ENCODE measurements at places on chromosomes 6 and 20. TPM values are rescaled to one million over a fixed set of nuclear protein-coding genes. Genes with fewer than 3 reads are reported as not detected.

DNA sequence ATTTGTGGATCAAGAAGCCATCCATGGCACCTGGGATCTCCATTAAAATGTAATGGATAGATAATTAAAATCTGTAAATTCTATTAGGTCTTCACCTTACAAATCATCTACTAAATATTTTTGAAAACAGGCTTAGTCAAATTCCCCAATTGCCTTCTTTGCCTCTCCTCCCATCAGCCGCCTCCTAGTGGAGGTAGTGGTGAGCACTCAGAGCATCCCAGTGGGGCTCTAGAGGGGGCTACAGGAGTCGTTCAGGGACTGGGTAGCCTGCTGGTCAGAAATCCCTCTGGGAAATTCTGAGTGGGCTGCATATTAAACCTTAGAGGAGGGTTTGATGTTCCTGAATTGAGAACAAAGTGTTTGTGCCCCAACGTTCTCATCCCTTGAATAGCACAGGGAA lies 20.8 kb upstream of the PAX1 start:
- DNase-seq: no peak

DNA sequence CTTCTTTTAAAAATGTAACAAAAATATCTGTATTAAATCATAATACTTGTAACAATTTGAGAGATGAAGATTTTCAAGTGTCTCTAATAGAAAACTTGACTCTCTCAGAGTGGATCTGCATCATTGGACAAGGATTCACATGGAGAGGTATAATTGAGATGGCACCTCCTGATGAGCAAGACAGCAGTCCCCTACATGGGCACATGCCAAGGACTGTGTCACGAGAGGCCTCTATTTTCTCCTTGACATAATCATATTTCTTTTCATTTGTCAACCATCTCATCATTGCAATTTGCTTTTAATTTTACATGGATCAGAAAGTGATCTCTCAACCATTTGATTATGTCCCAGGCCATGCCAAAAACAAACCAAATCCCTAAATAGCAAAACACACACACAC lies 206.8 kb upstream of the THEMIS start:
- DNase-seq: no peak

DNA sequence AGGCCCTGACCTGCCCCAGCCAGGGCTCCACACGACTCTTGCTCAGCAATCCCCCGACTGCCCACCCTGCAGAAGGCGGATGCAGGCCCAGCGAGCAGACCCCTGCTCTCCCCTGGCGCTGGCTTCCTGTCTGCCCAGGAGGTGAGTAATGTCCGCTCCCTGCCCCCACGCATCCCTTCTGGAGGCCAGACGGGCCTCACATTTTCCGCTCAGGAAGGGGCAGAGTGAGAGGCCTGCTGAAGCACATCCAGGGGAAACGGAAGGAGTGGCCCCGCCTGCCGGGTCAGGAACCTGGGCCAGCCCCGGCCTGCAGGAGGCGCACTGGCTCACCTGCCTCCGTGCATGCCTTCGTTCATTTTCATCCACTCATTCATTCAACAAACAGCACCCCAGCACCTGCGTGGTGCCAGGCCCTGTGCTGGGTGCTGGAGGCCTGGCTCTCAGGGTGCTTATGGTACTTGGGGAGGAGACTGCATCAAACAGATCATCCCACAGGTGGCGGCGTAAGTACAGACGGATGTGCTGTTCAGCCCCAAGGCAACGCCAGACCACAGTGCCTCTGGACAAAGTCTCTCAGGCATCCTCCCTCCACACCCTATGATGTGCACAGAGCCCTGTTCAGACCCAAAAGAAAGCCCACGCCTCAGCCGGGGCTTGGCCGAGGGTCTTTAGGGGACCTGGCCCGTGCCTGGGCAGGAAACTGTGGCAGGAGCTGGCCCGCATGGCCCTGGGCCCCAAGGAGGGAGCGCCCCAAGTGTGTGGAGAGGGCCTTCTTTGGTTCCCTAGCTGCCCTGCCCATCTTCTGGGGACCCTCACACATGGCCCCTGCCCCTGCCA lies 112.1 kb downstream of the ASXL1 start:
- DNase-seq: no peak

- DNase-seq: no peak
Measured at GRCh38 chr20:20206788-20207187, 154.5 kb downstream of the CFAP61 start.

DNA sequence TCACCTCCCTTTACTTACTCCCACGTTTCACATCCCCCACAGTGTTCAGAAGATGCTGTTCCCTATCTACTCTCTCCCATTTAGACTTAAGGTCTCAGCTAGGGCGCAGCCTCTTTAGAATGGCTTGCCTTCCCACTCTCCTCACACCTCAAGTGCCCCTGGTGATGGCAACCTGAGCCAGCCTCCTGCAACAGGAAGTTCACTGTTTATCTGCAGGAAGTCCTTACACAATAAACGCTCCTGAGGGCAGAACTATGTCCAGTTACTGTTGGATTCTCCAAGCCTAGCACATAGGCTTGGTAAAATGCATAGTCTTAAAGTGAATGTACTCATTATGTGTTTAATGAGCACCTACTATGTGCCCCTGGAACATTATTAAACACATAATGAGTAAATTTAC lies 21.9 kb upstream of the RAB22A start:
- DNase-seq: no peak

DNA sequence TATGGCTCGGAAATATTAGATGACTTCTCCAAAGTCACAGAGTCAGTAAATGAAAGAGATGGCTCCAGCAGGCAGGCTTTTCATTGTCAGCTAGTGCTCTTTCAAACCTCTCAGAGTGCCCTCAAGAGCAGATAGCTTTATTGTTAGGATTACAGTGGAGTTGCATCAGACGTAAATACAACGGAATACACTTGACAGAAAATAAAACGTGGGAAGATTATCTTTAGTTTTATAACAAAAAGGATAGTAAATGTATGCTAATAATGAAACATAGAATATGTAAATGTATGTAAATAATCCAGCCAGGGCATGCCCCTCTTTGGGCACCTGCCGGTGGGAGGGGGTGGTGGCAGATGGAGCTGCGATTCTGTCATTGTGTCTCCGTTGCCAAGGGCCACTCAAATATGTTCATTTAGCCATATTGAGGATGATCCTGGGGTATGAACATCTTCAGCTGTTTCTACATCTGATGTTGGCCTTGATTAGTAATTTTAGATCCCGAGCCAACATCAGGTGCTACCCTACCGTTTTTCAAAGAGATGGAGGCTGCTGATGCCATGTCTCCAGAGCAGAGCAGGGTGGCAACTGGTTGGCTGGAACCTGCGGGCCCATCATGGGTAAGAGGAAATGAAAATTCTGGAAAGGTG lies 358.3 kb upstream of the SULF2 start:
- no peak for DNase-seq

- DNase-seq: no peak
Measured at GRCh38 chr6:116513224-116513875, 1.9 kb downstream of the CALHM5 start.

GRCh38 chr6:53302678-53303360 lies 45.9 kb downstream of the ELOVL5 start:
- DNase-seq: no peak

Gene WTAP
- 75.4 TPM for total RNA-seq

DNA sequence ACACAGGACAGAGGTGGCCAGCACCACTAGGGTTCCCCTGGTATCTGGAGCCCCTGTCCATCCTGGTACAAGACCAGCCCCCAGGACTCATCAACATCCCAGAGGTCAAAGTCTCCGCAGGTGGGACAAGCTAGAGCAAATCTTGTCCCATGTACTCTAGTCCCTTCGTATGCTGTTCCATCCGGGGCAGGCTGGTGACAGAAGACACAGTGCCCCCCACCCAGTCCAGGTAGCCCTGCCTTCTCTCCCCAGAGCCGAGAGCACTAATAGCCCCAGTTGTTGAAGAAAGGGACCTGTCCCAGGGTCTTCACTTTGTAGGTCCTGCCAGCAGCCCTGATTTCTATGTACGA lies 21.1 kb downstream of the PCK1 start:
- DNase-seq: no peak

Gene UNC93A
- 14.3 TPM for total RNA-seq

Gene SPEF1
- total RNA-seq: 0.75 TPM

GRCh38 chr6:100726666-100727065 lies 154.5 kb downstream of the ASCC3 start:
- no peak for DNase-seq

GRCh38 chr6:162960679-162961457 lies 233.1 kb downstream of the PACRG start:
- DNase-seq: no peak

Gene FILIP1
- 22.9 TPM for total RNA-seq

GRCh38 chr6:37557645-37558114 lies 58.0 kb upstream of the CCDC167 start:
- DNase-seq: no peak

- DNase-seq: no peak
Measured at GRCh38 chr6:33952016-33952415, 148.2 kb upstream of the MLN start.

Gene TNFRSF6B
- 3.2 TPM for total RNA-seq

- peak; percentile 90 for DNase-seq
Measured at GRCh38 chr6:148746363-148747144, at the start of gene UST. TSS of gene UST (plus strand) at chr6:148747030. CDS start at chr6:148747431, 401 bp downstream.

- no peak for DNase-seq
Measured at GRCh38 chr6:34120953-34121675, 24.8 kb downstream of the GRM4 start.

Gene VSTM2L
- total RNA-seq: 95.0 TPM

Gene REV3L
- total RNA-seq: 19.0 TPM

- peak; percentile 75 for DNase-seq
Measured at GRCh38 chr20:47360297-47361056, 4.0 kb upstream of the ZMYND8 start.

GRCh38 chr6:125363039-125363823 lies 61.5 kb upstream of the HDDC2 start:
- peak; percentile 19 for DNase-seq

Gene LTB
- 4.9 TPM for total RNA-seq

DNA sequence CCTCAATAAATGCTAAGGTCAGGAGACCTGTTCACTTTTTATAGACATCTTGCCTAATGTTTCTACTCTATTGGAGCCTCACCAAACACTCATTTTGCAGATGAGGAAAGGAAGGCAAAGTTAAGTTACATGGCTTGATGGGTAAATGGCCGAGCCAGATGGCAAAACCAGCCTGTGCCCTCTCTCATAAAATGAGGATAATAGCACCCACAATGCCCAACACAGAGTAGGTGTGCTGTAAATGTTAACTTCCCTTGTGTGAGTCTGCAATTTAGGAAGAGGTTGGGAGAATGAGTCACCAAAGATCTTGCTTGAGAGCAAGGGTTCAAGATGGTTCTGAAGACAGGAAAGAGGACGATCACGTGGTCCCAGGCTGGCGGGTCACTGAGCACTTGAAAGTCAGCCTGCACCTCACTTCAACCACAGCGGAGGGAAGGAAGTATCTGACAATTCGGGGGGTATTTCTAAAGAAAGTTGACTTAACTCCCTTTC lies 3.3 kb downstream of the KCNK5 start:
- no peak for DNase-seq

- no peak for DNase-seq
Measured at GRCh38 chr6:47718571-47718970, 20.2 kb downstream of the ADGRF4 start.

GRCh38 chr6:148472171-148473105 lies 129.8 kb downstream of the SASH1 start:
- DNase-seq: no peak

DNA sequence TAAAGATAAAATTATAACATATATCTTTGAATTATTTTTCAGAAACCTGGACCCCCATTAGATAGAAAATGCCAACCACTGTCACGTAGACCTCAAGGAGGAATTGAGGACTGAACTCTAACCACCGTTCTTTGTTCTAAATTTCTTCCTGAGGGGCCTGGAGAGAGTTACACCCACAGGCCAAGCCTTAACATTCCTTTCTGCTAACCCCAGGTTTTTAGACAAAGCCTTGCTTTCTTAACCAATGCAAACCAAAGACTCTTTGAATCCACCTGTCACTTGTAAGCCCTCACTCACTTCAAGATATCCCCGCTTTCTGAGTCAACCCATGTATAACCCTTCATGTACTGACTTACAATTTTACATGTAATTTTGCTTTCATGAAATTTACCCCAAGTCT lies 41.0 kb downstream of the SNX14 start:
- no peak for DNase-seq

Gene CNBD2
- total RNA-seq: 3.3 TPM

GRCh38 chr6:28956331-28956730 lies 32.5 kb upstream of the TRIM27 start:
- no peak for DNase-seq

- no peak for DNase-seq
Measured at GRCh38 chr20:48737434-48738093, 90.2 kb downstream of the PREX1 start.

- no peak for DNase-seq
Measured at GRCh38 chr6:150521482-150521881, 78.2 kb upstream of the PLEKHG1 start.

DNA sequence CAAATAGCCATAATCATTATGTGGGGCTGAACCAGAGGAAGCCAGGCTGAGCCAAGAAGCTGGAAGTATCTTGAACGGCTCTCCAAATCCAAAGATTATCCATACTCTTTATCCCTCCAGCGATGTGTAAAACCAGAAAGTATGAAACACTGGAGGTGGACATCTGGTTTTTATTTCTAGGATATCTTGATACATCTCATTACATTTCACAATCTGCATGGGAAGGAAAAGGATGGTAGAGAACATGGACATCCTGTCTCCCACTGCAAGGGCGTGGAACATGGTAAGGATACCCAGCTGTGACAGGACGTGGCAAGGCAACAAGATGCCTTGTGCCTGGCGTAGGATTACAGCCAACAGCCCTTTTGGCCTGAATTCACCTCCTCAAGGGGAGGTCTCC lies 20.1 kb downstream of the TRIM27 start:
- no peak for DNase-seq

- DNase-seq: no peak
Measured at GRCh38 chr6:38861926-38862401, 146.9 kb downstream of the DNAH8 start.

DNA sequence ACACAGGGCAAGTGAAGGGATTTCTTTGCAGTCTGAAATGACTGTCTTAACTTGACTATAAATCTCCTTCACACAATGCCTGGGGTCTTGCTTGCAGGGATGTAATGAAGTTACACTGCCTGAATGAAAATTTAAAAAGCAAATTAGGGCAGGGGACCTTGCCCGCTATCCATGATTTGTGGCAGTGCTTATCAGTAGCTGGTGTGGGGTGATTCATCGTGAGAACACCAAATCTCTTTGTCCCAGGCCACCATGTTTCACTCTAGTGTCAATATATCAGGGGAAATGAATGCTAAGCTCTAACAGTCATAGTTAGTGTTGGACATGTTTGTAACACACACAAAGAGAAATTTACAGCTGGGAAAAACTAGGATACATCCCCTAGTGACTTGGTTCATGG lies 713.7 kb upstream of the EPHA7 start:
- no peak for DNase-seq

- no peak for DNase-seq
Measured at GRCh38 chr6:15150207-15150606, 95.7 kb upstream of the JARID2 start.

Gene MRAP2
- 1.9 TPM for total RNA-seq

DNA sequence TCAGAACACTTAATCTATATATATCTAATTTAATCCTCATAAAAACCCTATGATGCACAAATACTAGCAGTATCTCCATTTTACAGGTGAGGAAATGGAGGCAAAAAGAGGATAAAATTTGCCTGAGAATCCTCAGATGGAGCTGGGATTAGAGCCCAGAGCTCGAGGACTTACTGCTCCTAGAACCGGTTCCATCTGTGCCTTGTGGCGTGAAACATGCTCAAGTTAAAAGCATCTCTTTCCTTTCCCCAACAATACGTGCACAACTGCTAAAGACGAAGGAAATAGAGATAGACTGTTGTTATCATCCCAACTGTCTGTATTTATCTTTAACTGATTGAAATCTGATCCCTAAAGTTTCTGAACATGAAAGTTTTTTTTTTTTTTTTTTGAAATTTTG lies 367.6 kb upstream of the SOX4 start:
- DNase-seq: no peak

Gene ARMC2
- 5.8 TPM for total RNA-seq

All from mucosa of gallbladder (tissue), 1 donor.